ENCODE measurements at places on chromosomes 5 and 9. TPM values are rescaled to one million over a fixed set of nuclear protein-coding genes. Genes with fewer than 3 reads are reported as not detected.

Gene GGTA1
- total RNA-seq = 0.82 TPM

Gene SLC35A4
- total RNA-seq = 29.9 TPM

Gene PDE8B
- 0.09 TPM for total RNA-seq

Gene ARID3C
- total RNA-seq = 0.35 TPM

Gene KCNV2
- total RNA-seq = not detected

Gene ECM2
- 11.4 TPM for total RNA-seq

Gene TMEM171
- 3.5 TPM for total RNA-seq

Gene ASB6
- total RNA-seq = 15.2 TPM

Gene PHF24
- total RNA-seq = 1.0 TPM

Gene GRXCR2
- not detected for total RNA-seq

Gene FCN2
- not detected for total RNA-seq

Gene LRRTM2
- total RNA-seq = not detected

Gene BRD3OS
- total RNA-seq = 26.0 TPM

Gene C5orf52
- total RNA-seq = not detected

Gene PAPPA
- total RNA-seq = 27.4 TPM

Gene GPRIN1
- total RNA-seq = 1.9 TPM

Gene NSMF
- 64.3 TPM for total RNA-seq

Gene PCDHA5
- total RNA-seq = under 0.01 TPM

Gene LHX2
- total RNA-seq = 0.34 TPM

Gene TMEM252
- not detected for total RNA-seq

Gene ESM1
- not detected for total RNA-seq

Gene ARL14EPL
- total RNA-seq = not detected

Gene RXFP3
- total RNA-seq = not detected

Gene OR1Q1
- total RNA-seq = not detected
